ENCODE measurements at places on chromosomes 11 and 22.
A peak's percentile ranks its signal among the peaks of the same experiment; 100 is the strongest.

GRCh38 chr11:57982776-57983175, 40.9 kb upstream of the OR9Q1 start:
- no peak for DNase-seq

- no peak for DNase-seq
Measured at GRCh38 chr11:30825723-30826122, 239.6 kb upstream of the MPPED2 start.

DNA sequence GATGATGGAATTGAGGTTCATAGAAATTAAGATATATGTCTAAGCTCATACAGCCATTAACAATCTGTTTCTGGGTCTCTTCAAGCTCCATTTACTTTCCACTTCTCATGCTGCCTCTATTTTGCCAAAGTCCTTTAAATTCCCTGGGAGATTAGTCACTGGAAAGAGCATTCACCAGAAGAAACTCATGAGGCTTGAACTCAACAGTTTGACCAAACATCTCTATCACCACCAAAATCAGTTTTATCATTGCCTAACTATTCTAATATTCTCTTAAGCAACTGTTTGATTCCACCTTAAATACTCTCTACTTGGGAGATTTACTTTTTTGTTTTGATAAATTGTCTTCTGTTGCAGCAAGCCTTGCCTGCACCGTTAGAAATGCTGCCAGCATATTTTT, 881.3 kb downstream of the KCNA4 start:
- DNase-seq, result no peak

- DNase-seq, result no peak
Measured at GRCh38 chr11:86484795-86485166, 110.1 kb downstream of the CCDC81 start.

GRCh38 chr11:130731401-130731800, 184.9 kb downstream of the SNX19 start:
- DNase-seq, result no peak

- DNase-seq, result no peak
Measured at GRCh38 chr11:66338276-66339161, 2.3 kb upstream of the RIN1 start.

GRCh38 chr11:75103380-75104026, 6.8 kb upstream of the OR2AT4 start:
- no peak for DNase-seq

GRCh38 chr11:132200353-132200936, 830.0 kb downstream of the NTM start:
- no peak for DNase-seq

- DNase-seq, result peak; percentile 79
Measured at GRCh38 chr11:75492181-75492820, 33.4 kb downstream of the GDPD5 start.

DNA sequence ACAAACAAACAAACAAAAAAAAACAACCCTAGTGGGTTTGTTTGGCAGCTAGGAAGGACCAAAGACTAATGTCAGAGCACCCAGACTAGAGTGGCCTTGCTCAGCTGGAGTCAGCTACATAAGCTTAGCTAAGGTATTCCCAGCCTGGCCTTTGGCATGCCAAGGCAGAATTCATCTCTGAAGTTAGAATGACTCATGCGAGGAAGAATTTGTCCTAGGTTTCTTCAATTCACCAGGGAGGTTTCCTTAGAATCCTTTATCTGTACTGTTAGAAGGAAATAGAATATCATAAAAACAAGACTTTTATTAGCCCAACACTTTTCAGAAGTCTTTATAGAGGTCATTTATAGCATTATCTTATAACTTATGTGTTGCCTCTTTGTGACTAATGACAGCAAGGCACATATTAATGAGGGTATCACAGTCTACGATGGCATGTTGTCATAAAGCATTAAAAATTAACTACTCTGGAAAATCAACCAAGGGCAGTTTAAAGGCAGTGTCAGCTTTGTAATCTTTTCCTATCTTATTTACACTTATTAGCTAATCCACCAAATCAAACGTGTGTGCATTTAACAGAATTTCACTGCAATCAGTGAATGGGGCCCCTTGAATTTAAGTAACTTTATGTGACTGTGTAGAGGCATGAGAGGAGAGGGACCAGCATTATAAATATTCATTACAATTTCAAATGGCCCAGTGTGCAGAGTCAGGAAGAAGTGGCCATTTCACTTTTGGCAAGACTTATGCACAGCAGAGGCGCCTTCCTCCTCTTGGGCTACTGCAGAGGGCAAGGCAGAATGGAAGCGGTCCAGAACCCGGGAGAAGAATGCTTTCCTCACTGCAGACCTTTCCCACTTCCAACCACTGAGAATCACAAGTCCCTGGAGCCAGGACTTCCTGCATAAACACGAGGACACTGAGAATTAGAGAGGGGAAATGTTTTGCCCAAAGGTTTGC, 36.3 kb downstream of the SLC5A1 start:
- no peak for DNase-seq

DNA sequence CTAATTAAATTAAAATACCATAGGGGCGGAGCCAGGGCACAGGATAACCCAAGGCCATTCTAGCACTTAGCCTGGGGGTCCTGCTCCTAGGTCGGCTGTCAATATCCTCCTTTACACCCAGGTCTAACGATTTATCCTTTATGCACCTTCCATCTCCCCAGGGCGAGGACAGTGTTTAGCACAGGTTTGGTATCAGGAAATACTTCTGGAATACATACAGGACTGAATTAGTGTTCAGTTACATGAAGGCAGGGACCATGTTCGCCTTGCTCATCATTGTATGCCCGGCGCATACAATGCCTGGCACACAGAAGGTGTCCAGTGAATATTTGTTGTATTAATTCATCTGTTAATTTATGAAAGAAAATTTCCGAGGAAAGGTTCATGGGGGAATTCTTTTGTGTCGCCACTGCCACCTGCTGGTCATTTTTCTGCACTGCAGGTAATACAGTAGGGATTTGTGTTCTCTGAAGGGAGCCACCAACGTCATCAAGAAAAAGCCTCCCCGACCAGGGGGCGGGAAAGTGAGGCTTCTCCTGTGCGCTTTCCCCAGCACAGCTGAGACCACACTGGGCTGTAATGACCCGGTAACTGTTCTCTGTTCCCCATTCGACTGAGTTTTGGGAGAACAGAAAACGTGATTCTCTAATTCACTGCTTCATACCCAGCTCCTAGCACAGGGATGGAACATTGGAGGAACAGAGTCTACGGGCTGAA, 68.7 kb upstream of the ASPHD2 start:
- peak; percentile 72 for DNase-seq

GRCh38 chr11:109619498-109619897, 197.5 kb downstream of the C11orf87 start:
- no peak for DNase-seq

DNA sequence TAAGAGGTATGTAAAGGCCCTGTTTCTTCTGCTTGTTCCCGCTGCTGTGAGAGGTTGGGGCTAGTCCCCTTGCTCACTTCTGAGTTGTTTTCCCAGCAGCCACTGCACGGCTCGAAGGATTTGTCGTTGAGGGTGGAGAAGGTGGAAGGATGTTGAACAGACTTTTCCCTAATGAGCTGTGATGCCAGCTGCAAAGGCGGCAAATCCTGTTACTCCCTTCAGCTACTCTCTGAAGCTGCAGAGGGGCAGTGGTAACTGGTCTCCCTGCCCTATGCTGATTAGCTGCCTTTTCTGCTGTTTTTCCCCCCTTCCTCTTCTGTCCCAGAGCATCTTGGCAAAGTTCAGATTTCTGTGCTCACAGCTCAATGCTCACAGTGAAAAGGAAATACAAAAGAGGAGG, 90.4 kb upstream of the SLC25A18 start:
- DNase-seq, result no peak

DNA sequence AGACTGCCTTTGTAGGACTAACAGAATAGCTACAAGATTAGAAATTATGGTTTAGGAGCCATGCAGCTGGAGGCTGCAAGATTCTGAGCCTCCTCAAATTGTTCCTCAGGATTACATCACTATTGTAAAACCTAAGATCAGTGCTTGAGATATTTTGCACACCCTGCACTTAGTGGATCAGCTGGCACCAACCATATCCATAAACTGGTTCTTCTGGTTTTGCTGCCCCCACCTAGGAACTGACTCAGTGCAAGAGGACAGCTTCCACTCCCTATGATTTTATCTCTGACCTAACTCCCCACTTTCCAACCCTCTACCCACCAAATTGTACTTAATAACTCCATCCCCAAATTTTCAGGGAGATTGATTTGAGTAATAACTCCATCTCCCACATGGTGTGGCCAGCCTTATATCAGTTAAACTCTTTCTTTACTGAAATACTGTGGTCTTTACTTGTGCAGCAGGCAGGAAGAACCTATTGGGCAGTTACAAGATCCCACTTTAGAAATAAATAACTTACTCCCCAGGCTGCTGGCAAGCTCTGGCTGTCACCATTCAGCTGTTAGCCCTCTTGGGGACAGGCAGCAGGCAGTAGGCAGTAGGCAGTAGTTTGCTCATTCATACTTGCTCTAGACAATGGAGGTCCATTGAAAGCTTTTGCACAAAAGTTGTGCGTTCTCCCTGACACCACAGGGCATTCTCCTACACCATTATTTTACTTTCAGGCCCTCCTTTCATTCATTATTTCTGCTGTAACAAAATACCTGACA, 119.0 kb downstream of the SLC17A6 start:
- no peak for DNase-seq

GRCh38 chr11:2991452-2992233, 486 bp downstream of the NAP1L4 start:
- no peak for DNase-seq

Data from natural killer cell treated with Interleukin-12 subunit alpha and Interleukin-12 subunit beta and Interleukin-15 and Interleukin-18, amount 100 ng/mL, for 72 hours (primary cell).